NCI-H1417 (cell line): ENCODE measurements at places on chromosomes 3 and 15.

- DNase-seq, result no peak
These were observed 22.7 kb upstream of the FRMD4B start for GRCh38 chr3:69408542-69408941.

DNA sequence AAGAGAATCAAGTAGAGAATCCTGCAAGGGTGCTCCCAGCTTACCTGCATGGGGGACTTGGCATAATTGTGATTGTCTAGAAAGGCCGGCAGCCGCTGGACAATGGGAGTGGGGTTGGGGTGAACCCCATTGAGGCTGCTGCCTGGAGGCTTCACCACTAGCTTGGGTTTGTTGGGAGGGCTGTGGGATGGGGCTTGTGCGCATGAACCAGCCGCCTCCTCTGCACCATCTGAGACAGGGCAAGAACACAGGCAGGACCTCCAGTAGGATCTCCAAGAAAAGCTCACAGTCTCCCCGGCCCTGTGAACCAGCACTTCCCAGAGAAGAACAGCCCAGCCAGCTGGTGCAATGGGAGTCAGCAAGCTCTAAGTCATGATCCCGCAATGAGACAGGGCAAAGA, 39.8 kb downstream of the SEMA3G start:
- no peak for DNase-seq

GRCh38 chr3:58833491-58833890, 166.9 kb upstream of the FAM3D start:
- DNase-seq, result no peak

DNA sequence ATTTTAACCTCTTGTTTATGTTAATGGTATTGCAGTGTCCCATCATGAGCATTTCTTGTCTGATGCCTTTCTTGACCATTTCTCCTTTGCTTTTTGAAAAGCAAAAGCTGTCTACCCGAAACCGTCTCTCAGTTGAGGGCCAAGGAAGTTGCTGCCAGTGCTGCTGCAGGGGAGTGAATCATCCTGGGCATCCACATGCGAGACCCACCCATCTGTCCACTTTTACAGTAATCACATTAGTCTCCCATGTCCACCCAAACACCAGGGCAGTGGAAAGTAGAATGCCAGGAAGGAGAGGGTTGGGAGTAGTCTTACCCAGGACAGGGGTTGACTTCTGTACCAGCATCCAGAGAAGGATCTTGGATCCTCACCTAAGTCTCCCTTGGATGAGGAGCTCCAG, 48.6 kb upstream of the TEX264 start:
- DNase-seq, result no peak

- no peak for DNase-seq
These were observed 44.6 kb downstream of the CCNL1 start for GRCh38 chr3:157115069-157116006.

- no peak for DNase-seq
These were observed 883 bp downstream of the RTP4 start for GRCh38 chr3:187369089-187369447.

- no peak for DNase-seq
These were observed 20.1 kb upstream of the ZCWPW2 start for GRCh38 chr3:28328188-28329151.

DNA sequence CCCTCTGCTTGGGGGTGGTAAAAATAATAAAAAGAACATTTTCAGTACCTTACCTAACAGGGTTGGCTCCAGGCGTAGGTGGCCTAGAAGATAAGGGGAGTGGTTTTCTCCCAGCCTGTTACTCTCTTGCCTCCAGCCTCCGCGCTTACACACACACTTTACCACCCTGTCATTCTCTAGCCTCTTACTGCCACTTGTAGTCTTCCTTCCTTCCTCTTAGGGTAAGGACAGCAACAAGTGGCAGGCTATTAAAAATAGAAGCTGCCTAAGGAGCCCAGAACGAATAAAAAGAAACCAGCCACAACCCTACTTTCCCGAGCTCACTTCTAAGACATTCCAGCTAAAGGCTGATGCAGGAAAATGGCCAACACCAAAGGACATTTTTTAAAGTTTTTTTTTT, 9.6 kb upstream of the LIPH start:
- DNase-seq, result peak; percentile 33

DNA sequence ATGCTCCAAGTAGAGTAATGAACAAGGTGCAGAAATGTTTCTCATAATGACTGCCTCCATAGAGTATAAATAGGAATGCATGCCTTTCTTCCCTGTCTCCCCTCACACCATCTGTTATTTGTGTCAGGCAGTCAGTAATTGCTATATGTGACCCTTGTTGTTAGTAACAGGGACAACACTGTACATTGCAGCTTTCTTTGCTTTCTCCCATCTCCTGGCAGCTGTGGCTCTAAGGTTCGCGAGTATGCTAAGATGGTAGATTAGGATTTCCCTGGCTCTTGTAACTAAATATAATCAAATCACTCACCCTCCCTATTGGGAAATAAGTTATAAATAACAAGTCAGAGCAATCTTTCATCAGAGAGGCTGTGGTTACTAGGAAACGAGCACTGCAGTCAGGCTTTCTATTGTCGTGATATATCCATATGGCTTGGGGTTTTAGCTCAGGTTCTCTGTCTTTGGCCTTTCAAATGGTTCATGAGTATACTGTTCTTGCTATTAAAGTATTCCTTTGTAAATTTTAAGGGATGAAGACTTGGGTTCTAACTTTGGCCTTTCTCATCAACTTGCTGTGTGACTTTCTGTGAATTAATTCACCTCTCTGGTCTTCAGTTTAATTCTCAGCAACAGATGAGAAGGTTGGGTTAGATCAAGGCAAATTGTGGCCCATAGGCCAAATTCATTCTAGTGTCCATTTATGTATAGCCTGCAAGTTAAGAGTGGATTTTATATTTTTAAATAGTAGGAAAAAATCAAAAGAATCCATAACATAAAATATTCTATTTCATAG, 8.1 kb upstream of the MINDY4B start:
- no peak for DNase-seq

GRCh38 chr3:36891701-36892160, 53.1 kb downstream of the TRANK1 start:
- no peak for DNase-seq

- no peak for DNase-seq
These were observed 186.9 kb upstream of the TLE3 start for GRCh38 chr15:70284438-70285214.

DNA sequence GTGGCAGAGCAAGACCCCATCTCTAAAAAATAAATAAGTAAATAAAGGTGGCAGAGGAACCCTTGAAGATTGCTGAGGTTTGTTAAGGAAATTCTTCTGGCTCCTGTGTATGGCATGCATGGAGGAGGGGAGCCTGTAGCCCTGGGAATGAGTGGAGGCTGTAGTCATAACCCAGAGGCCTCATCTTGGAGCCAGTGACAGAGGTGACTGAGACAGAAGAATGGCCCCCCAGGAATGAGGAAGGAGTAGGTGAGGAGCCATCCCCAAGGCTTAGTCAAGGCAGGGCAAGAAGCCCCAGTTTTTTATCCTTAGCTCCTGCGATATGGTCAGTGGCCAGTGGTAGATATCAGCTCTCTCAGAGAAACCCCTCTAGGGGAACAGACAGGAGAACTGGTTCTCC, 46.5 kb downstream of the BSN start:
- DNase-seq, result no peak

GRCh38 chr3:154730186-154730585, 300.2 kb upstream of the GPR149 start:
- DNase-seq, result peak; percentile 83

GRCh38 chr3:29581311-29581710, 300.4 kb downstream of the RBMS3 start:
- no peak for DNase-seq

DNA sequence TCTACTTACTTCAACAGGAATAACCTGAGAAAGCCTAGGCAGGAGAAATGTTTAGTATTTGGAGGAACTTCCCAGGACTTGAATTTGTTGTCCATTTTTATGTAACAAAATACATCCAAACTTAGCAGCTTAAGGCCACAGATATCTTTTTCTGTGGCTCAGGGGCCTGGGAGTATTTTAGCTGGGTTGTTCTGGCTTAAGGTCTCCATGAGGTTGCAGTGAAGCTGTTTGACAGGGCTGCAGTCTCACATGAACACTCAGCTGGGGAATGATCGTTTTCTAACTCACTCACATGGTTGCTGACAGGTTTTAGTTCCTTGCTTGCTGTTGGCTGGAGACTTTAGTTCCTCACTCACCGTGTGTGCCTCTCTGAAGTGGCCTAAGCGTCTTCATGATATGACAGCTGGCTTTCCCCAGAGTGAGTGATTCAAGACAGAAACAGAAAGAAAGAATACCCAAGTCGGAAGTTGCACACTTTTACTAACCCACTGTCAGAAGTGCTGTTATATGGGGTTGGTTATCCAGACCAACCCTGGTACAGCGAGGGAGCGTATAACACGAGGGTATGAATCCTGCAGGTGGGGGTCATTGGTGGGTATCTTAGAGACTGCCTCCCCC, 229.7 kb upstream of the TBL1XR1 start:
- no peak for DNase-seq

- no peak for DNase-seq
These were observed 7.7 kb downstream of the ITIH1 start for GRCh38 chr3:52784931-52785590.

DNA sequence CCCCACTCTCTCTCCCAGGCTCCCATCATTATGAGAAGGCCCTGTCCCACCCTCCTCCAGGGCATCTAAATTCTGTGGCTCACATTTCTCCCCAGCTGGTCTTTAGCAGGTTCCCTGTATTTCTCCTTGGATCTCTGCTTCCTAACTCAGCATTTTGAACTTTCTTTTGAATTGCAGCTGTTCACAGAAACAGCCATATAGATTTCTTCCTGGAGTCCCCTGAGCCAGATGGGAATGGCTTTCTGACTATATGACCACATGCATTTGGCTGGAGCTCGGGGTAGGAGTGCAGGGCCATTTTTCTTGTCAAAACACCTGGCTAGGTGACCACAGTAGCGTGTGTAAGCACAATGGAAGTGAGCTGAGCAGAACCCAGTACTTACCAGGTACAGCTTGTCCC, 22.0 kb downstream of the RBP2 start:
- no peak for DNase-seq

DNA sequence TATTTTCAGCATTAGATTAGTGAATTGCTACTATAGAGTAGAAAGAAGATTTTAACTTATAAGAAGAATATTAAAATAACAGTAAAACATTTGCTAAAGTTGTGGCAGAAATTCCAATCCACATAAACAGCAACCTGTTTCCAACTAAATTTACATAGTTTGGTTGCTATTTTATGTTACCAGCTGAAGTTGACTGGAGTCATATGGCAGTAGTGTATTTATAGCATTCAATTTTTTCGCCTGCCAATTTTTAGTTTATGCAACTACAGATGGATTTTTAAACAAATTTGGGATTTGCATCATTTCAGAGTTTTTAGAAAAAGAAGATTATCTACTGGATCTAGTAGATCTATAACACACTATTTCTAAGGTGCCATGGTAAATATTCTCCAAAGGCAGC, 332.5 kb upstream of the BCHE start:
- DNase-seq, result no peak

DNA sequence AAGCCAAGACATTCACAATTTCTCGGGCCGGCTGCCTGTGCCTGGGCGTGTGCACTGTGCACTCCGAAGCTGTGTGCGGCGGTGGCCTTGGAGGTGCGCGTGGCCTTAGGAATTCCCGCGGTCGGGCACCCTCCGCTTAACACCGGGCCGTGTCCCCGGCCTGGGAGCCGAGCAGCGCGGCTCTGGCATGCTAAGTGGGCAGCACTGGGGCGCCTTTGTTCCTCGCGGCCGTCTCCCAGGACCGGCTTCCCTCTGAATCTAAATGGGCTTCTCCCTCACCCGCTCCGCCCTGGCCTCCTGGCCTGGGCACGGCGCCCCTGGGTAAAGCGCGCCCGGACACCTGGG, 498 bp upstream of the ARNT2 start:
- DNase-seq, result peak; percentile 92

GRCh38 chr15:52232327-52232726, 41.1 kb upstream of the GNB5 start:
- no peak for DNase-seq

GRCh38 chr3:27034255-27034654, 334.9 kb downstream of the NEK10 start:
- peak; percentile 5 for DNase-seq

- DNase-seq, result peak; percentile 11
These were observed 24.3 kb downstream of the SIAH2 start for GRCh38 chr3:150738688-150739087.

GRCh38 chr3:126855374-126855773, 127.5 kb upstream of the PLXNA1 start:
- no peak for DNase-seq
